ENCODE measurements at places on chromosomes 1 and 21. TPM values are rescaled to one million over a fixed set of nuclear protein-coding genes. Genes with fewer than 3 reads are reported as not detected.

GPR61 gene
- total RNA-seq, result not detected

GRCh38 chr1:116877141-116877818 lies 32.4 kb upstream of the PTGFRN start:
- no peak for DNase-seq
- H3K36me3 ChIP-seq, result no peaks in the 10 kb centered on the region
- H3K4me1 ChIP-seq, result peaks cover 27% of the 10 kb centered on the region
- H3K27ac ChIP-seq, result no peak overlapping the region
- no peaks in the 10 kb centered on the region for H3K27me3 ChIP-seq
- H3K4me3 ChIP-seq, result peak overlapping the region; percentile 32

PADI4 gene
- total RNA-seq, result not detected

GRCh38 chr1:165773324-165773965 lies 4.8 kb upstream of the TMCO1 start:
- DNase-seq, result no peak
- no peaks in the 10 kb centered on the region for H3K4me1 ChIP-seq

GRCh38 chr21:34042735-34043134 lies 30.6 kb upstream of the MRPS6 start:
- H3K4me3 ChIP-seq, result no peak overlapping the region
- H3K27ac ChIP-seq, result no peak overlapping the region
- no peaks in the 10 kb centered on the region for H3K27me3 ChIP-seq

DNA sequence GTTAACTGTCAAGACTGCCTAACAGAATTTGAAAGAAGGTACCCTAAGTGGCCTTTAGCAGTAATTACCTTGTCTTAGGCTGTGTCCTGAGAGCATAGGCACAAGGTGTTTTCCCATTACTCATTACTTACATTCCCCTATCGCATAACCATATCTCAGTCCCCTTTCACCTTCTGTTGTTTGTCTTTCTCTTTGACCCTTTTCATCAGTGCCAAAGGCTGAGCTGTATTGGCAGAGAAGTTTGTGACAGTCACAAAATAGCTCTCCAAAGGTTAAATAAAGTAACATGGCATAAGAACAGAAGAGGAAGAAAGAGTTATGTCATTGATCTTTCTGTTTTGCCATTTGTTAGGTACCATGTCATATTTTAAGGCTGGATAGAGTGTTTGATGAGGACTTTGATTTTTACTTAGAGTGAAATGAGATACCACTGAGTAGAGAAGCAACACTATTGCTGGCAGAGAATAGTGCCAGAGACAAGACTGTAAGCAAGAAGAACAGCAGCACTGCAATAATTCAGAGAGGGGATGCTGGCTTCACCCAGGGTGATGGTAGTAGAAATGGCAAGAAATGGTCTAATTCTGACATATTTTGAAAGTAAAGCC lies 497.8 kb downstream of the TTLL7 start:
- no peak overlapping the region for H3K4me3 ChIP-seq
- no peaks in the 10 kb centered on the region for H3K36me3 ChIP-seq
- no peak overlapping the region for H3K27ac ChIP-seq
- DNase-seq, result no peak
- no peaks in the 10 kb centered on the region for H3K4me1 ChIP-seq

DNA sequence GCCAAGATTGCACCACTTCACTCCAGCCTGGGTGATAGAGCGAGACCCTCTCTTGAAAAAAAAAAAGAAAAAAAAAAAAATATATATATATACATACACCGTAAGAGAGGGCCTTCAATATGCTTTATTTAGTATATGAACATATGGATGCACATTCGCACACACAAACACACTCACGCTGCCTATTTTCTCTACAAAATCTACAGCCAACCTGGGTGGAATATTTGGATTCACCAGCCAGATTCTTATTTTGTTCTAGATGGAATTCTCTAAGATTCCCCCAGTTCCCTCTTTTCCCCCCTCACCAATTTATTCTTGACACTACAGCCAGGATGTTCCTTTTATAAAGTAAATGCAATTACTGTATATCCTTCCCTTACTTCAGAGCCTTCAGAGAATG lies 131.6 kb downstream of the TM2D1 start:
- H3K4me3 ChIP-seq, result no peak overlapping the region
- H3K36me3 ChIP-seq, result no peaks in the 10 kb centered on the region
- no peaks in the 10 kb centered on the region for H3K27me3 ChIP-seq
- H3K27ac ChIP-seq, result no peak overlapping the region
- no peak for DNase-seq

DNA sequence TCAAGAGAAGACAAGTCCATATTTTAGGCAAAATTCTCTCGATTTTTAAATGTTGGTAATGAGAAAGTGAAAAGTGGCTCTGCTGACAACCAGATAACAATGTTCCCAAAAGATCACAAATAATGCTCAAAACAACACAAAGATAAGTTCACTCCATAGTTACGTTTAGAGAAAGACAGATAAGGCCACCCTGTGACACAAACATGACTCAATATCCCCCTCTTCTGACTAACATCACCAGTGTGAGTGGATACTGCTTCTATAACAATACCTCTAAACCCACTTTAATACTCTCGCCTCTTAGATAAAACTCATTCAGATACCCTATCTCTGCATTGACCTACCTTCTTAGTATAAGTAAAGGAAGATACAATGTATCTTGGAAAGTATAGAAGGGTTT lies 51.2 kb upstream of the RGS7 start:
- no peaks in the 10 kb centered on the region for H3K27me3 ChIP-seq
- no peak for DNase-seq
- no peaks in the 10 kb centered on the region for H3K4me1 ChIP-seq
- no peak overlapping the region for H3K27ac ChIP-seq
- no peaks in the 10 kb centered on the region for H3K36me3 ChIP-seq

GRCh38 chr1:35544976-35545375 lies 12.2 kb downstream of the KIAA0319L start:
- no peak overlapping the region for H3K27ac ChIP-seq
- DNase-seq, result peak; percentile 60
- H3K27me3 ChIP-seq, result no peaks in the 10 kb centered on the region
- peaks cover 27% of the 10 kb centered on the region for H3K4me1 ChIP-seq
- no peak overlapping the region for H3K4me3 ChIP-seq

GRCh38 chr21:34526618-34527290 lies 14.7 kb upstream of the KCNE1 start:
- H3K27ac ChIP-seq, result peak overlapping the region; percentile 67
- no peaks in the 10 kb centered on the region for H3K36me3 ChIP-seq
- DNase-seq, result peak; percentile 85
- no peaks in the 10 kb centered on the region for H3K27me3 ChIP-seq
- peak overlapping the region; percentile 31 for H3K4me3 ChIP-seq

GRCh38 chr1:227886993-227887696 lies 60.6 kb downstream of the WNT9A start:
- H3K4me1 ChIP-seq, result no peaks in the 10 kb centered on the region
- DNase-seq, result no peak
- H3K4me3 ChIP-seq, result peak overlapping the region; percentile 32
- no peak overlapping the region for H3K27ac ChIP-seq
- no peaks in the 10 kb centered on the region for H3K36me3 ChIP-seq

RXRG gene
- not detected for total RNA-seq

SMIM1 gene
- 1.5 TPM for total RNA-seq

ADORA1 gene
- 1.2 TPM for total RNA-seq

GRCh38 chr1:110647254-110647891 lies 27.4 kb downstream of the KCNA3 start:
- H3K4me1 ChIP-seq, result peaks cover 52% of the 10 kb centered on the region
- DNase-seq, result peak; percentile 88
- no peak overlapping the region for H3K4me3 ChIP-seq
- H3K36me3 ChIP-seq, result no peaks in the 10 kb centered on the region

DNA sequence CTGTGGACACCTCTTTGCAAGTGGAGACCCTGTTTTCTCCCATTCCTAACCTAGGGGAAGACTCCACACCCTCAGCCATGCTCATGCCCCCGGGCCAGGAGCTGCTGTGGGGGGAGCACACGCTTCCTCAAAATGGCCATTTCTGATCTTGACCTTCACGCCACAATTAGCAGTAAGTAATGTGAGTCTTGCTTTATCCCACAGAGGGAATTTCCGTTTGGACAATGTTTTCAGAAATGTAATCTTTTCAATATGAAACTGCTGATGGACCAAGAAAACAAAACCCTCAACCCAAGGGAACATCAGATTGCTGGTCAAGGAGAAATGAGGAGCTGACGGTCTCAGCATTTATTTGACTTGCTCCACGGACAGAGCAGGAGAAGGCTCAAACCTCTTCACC lies 8.3 kb upstream of the KCNE1 start:
- H3K36me3 ChIP-seq, result no peaks in the 10 kb centered on the region
- H3K4me3 ChIP-seq, result no peak overlapping the region
- H3K27me3 ChIP-seq, result no peaks in the 10 kb centered on the region

DNA sequence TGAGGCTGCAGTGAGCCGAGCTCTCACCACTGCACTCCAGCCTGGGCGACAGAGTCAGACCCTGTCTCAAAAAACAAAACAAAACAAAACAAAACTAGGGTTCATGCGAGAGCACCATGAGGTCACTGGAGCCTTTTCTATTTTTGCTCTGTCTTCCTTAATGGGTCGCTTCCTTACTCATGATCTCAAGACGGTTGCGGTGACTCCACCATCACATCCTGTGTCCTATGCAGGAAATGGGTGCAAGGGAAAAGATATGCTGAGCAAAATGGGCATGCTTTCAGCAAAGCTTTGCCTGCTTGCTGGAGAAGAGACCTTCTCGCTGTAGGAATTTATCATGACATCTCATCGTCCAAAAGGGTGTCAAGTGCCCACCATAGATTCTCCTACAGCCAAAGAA lies 36.4 kb downstream of the WNT9A start:
- no peaks in the 10 kb centered on the region for H3K4me1 ChIP-seq
- H3K27me3 ChIP-seq, result no peaks in the 10 kb centered on the region
- H3K36me3 ChIP-seq, result no peaks in the 10 kb centered on the region
- H3K4me3 ChIP-seq, result no peak overlapping the region

- no peak for DNase-seq
- H3K4me1 ChIP-seq, result no peaks in the 10 kb centered on the region
- H3K27me3 ChIP-seq, result no peaks in the 10 kb centered on the region
These were observed 49.3 kb downstream of the CD34 start for GRCh38 chr1:207861442-207862177.

GRCh38 chr1:69914976-69915765 lies 290.2 kb downstream of the LRRC40 start:
- peak overlapping the region; percentile 35 for H3K27ac ChIP-seq
- DNase-seq, result peak; percentile 57
- no peak overlapping the region for H3K4me3 ChIP-seq
- peaks cover 21% of the 10 kb centered on the region for H3K4me1 ChIP-seq

GRCh38 chr1:35598895-35599294 lies 25.8 kb downstream of the TFAP2E start:
- DNase-seq, result no peak
- H3K4me1 ChIP-seq, result no peaks in the 10 kb centered on the region
- H3K4me3 ChIP-seq, result no peak overlapping the region
- peaks cover 32% of the 10 kb centered on the region for H3K36me3 ChIP-seq

DNA sequence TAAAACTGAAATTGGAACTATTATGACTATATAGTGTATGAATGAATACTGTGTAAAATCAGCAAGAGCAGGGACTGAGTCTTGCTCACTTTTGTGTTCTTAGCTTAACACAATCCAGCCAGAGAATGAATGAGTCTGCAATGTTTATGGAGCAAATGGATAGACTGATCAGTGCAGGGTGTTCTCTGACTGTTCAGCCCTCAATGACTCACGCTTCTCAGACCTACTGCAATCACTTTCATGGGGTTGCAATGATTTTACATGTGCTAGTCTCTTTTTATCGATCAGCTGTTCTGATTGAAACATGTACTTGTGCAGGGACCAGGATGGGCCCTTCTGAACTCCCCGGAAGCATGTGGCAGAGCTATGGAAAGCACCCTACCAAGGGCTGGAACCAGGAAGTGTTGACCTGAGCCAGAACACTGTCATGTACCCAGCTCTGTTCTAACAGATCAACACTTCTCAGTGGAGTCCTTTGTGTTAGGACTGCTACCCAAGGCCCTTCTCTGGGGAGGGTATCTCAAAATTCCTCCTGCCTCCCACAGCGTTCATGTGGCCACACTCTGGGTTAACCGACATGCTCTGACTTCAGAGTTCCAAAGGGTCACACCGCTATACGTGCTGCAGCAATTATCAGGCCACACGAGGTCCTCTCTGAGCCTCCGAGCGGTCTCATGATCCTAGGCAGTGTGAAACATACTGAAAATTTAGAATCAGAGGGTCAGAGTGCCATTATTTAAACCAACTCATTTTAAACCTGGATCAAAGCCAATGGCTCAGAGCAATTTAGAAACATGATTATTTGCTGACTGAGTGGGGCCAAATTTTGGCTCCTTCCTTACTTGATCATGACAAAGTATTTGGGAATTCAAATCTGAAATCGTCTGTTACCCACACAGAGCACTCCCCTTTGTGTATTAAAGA lies 35.2 kb downstream of the GRIK1 start:
- peaks cover 15% of the 10 kb centered on the region for H3K4me1 ChIP-seq
- no peaks in the 10 kb centered on the region for H3K27me3 ChIP-seq
- peak overlapping the region; percentile 18 for H3K27ac ChIP-seq
- no peaks in the 10 kb centered on the region for H3K36me3 ChIP-seq

- peaks cover 27% of the 10 kb centered on the region for H3K4me1 ChIP-seq
- DNase-seq, result no peak
- peak overlapping the region; percentile 68 for H3K4me3 ChIP-seq
- no peaks in the 10 kb centered on the region for H3K27me3 ChIP-seq
- no peak overlapping the region for H3K27ac ChIP-seq
These were observed 1.2 kb downstream of the RUSC1 start for GRCh38 chr1:155321639-155322503.

GRCh38 chr1:245432228-245432875 lies 277.6 kb downstream of the KIF26B start:
- no peaks in the 10 kb centered on the region for H3K4me1 ChIP-seq
- H3K27ac ChIP-seq, result no peak overlapping the region
- H3K36me3 ChIP-seq, result no peaks in the 10 kb centered on the region
- H3K4me3 ChIP-seq, result no peak overlapping the region
- no peak for DNase-seq

DNA sequence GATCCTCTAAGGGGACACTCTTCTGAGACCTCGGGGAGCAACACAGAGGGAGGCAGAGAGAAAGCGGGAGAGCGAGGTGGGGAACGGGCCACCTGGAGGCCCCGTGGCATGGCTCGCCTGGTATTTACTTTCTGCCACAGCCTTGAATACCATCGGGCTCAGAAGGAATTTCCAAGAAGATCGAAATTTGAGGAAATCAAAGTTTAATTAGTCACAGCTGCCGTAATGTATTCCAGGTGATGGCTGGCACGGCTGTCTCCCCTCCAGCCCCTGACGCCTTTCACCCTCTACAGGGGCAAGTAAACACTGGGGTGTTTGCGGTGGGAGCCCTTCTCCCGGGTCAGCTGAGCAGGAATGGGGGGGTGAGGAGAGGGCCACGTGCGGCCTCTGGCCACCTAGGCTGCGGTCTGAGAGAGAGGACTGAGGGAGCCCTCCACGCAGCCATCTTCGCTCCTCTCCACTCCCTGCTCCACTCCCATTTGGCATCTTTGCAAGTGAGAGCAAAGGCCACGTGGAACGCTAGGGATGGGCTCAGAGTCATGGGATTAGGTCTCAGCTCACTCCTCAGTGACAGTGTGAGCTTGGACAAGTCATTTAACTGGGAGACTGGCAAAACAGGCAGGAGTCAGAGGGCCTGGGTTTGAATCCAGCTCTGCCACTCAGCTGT lies 125.2 kb downstream of the SYF2 start:
- no peak overlapping the region for H3K27ac ChIP-seq
- H3K4me1 ChIP-seq, result no peaks in the 10 kb centered on the region
- no peak for DNase-seq

GRCh38 chr1:41633764-41634163 lies 149.3 kb upstream of the EDN2 start:
- H3K27me3 ChIP-seq, result no peaks in the 10 kb centered on the region
- no peaks in the 10 kb centered on the region for H3K36me3 ChIP-seq
- peaks cover 22% of the 10 kb centered on the region for H3K4me1 ChIP-seq
- peak overlapping the region; percentile 5 for H3K4me3 ChIP-seq
- H3K27ac ChIP-seq, result peak overlapping the region; percentile 60

- DNase-seq, result no peak
- H3K36me3 ChIP-seq, result no peaks in the 10 kb centered on the region
- H3K27ac ChIP-seq, result no peak overlapping the region
These were observed 90.9 kb downstream of the LRRC8C start for GRCh38 chr1:89723863-89724262.

All from A673 (cell line).